NCI-H1694 treated with DMSO at 0.1 percent for 48 hours (cell line): ENCODE measurements at places on chromosomes 2 and 18.

DNA sequence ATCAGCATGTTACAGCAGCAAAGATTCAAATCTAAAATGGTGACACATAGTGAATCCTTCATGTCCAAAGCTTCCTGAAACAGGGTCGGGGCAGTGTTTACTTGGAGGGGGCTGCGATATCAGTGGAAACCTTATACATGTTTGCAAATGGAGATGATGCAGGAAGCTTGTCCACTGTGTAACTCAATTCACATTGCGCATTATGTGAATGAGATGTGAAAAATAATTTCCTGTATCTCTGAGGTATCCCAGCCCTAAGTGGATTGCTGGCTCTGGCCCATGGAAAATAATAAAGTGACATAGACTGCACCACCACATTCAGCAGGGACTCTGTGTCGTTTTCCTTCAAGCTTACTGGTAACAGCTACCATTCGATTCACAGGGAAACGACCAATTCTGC is 505.5 kb downstream of the GALR1 start:
- DNase-seq, result no peak

GRCh38 chr2:100520224-100520623 is 42.6 kb upstream of the PDCL3 start:
- DNase-seq, result no peak

DNA sequence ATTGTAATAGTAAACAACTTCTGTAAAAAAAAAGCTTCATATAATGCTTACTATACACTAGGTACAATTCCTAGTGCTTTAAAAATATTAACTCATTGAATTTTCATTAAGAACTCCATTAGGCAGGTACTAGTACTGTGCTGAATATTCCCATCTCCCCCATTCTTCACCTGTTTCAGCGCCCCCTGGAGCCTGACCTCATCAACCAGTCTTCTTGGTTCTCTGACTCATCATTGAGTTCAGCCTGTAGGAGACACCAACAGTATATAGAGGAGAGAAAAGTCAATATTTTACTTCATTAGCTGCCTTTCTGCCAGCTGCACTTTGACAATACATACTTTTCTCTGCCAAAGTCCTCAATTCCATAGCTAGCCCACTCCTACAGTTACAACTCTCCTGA is 1009.9 kb upstream of the KLHL29 start:
- peak; percentile 10 for DNase-seq

DNA sequence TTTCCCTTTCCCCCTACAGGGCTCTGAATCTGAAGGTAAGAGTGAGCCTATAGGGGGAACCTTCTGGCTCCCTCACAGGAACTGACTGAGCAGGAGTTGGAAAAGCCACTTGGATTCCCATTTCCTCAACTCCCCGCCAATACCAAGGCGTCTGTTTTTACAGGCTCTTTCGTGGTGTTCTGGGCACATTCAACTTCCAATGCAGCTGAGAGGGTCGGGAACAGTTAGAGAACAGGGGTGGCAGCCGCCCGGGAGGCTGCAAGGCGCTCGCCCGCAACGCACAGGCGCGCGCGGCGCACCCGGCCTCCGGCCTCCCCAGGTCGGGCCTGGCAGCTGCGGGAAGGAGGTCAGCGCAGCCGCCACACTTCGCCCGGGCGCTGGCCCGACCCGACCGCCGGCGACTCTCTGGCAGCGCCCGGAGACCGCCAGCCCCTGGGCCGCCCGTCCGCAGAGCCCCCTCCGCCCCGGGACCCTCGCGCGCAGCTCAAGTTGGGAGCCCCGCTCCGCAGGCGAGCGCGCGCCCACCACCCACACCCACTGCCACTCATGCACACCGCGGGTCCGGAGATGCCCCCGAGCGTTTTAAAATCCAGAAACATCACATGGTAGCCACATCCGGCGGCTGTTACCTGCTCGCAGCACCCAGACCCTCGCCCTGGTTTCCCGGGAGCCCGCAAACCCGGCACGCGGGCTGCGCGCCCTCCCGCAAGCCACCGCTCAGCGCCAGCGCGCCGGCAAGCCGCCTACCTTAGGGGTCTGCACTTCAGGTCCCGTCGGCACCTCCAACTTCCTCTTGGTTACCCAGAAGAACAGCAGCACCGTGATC is 816 bp downstream of the GALNT14 start:
- DNase-seq, result peak; percentile 39

DNA sequence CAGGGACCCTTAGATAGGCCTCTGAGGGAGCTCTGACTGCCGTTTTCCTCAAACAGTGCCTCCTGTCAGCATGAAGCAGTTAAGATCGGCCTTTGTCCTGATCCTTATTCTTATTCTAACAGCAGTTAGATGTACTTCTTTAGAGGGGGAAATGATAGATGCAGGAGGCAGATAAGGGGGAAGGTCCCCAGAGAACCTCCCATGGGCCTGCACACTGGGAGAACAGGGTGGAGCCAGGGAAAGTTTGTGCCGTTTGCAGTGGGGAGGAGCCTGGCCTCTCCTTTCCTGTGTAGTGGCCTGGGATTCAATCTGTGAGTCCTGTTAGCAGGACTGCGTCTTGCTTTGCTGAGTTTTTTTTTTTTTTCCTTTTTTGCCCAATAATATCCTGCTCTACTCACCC is 7.9 kb upstream of the INPP4A start:
- DNase-seq, result no peak

DNA sequence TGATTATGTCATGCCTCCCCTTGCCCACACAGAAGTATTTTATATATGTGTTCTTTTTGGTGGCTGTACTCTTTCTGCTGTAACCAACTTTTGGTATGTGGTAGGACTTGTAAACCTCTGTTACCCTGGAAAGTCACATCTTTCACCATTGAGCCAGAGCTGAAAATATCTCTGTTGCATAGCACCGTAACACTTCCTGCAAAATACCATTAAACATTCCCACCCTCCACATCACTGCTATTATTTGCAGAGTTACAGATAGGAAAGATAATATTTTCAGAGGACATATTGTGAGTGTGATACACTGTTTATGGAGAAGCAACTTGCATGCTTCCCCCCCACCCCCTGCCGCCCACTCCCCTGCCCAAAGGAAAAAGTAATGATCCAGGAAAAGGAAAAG is 44.8 kb downstream of the CAB39 start:
- DNase-seq, result no peak

DNA sequence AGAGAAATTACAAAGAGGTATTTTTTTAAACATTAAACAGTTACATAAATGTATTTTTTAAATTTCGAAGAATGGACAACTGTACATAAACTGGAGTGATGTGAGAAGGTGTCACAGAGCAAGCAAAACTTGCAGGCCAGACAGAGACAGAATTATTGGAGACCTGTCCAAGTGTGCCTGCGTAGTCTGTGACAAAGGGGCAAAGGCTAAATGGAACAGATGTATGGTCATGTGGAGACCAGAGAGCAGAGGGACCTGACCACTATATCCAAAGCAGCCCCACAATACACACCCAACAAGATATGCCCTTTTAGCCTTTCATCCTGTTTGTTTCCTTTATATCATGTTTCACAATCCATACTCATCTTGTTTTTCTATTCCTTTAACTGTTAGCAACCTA is 225.3 kb upstream of the VWC2L start:
- no peak for DNase-seq

- DNase-seq, result no peak
These were observed 25.4 kb downstream of the GPC1 start for GRCh38 chr2:240460781-240461431.

DNA sequence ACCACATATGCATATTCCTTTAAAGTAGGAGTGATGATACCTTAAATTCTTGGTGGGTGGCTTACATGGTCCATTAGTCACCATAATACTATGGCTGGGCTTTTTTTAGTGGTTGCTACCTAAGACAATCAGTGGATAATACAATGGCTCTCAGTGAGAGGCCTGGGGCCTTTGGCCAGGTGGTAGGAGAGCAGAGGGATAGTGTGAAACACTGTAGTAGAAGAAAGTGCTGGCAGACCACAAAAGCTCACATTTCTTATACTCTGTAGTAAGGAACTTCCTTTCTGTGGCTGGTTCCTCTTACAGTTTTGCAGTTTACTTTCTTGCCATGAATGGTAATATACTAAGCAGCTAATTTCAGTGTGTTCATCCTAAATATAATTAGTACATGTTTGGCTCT is 583.5 kb downstream of the XIRP2 start:
- DNase-seq, result no peak

- DNase-seq, result no peak
These were observed 38.4 kb upstream of the GMCL1 start for GRCh38 chr2:69791045-69791444.

GRCh38 chr18:51603111-51603510 is 405.6 kb upstream of the MEX3C start:
- no peak for DNase-seq

- DNase-seq, result no peak
These were observed 91.4 kb upstream of the IL1R2 start for GRCh38 chr2:101900375-101900774.

DNA sequence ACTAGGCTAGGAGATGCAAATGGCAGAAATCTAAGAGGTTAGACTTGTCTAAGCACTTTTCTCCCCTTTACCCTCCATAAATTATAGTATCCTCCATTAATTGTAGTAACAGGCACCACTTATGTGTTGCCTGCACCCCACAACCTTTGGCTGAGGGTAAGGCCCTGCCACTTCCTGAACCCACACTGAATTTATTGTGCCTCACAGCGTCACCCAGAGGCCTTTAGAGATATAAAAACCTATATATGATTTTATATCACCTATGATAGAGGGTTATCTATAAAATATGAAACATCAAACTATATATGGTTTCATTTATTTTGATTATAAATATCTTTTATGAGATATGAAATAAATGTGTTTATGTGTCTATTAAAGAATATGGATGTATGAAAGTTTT is 2.6 kb downstream of the UGT1A9 start:
- DNase-seq, result no peak
